ENCODE measurements at places on chromosomes 4 and X. TPM values are rescaled to one million over a fixed set of nuclear protein-coding genes. Genes with fewer than 3 reads are reported as not detected.

The HELT gene
- not detected for total RNA-seq

The KLF8 gene
- total RNA-seq, result 1.9 TPM

The KIAA1210 gene
- not detected for total RNA-seq

The ARAF gene
- 15.9 TPM for total RNA-seq

The SHROOM4 gene
- 2.0 TPM for total RNA-seq

The HERC3 gene
- total RNA-seq, result 11.6 TPM

The PRRG3 gene
- not detected for total RNA-seq

The IQSEC2 gene
- total RNA-seq, result 4.2 TPM

The POLN gene
- 6.2 TPM for total RNA-seq

The GAGE2A gene
- total RNA-seq, result not detected

The WWC2 gene
- total RNA-seq, result 22.8 TPM

The RNF150 gene
- total RNA-seq, result 0.38 TPM

The C1QTNF7 gene
- 1.4 TPM for total RNA-seq

The CTAG1B gene
- not detected for total RNA-seq

The RAB9B gene
- total RNA-seq, result 0.96 TPM

The TMEM154 gene
- 0.96 TPM for total RNA-seq

Measured in regular cardiac myocyte (primary cell).